ENCODE measurements at places on chromosomes 11 and 22.

DNA sequence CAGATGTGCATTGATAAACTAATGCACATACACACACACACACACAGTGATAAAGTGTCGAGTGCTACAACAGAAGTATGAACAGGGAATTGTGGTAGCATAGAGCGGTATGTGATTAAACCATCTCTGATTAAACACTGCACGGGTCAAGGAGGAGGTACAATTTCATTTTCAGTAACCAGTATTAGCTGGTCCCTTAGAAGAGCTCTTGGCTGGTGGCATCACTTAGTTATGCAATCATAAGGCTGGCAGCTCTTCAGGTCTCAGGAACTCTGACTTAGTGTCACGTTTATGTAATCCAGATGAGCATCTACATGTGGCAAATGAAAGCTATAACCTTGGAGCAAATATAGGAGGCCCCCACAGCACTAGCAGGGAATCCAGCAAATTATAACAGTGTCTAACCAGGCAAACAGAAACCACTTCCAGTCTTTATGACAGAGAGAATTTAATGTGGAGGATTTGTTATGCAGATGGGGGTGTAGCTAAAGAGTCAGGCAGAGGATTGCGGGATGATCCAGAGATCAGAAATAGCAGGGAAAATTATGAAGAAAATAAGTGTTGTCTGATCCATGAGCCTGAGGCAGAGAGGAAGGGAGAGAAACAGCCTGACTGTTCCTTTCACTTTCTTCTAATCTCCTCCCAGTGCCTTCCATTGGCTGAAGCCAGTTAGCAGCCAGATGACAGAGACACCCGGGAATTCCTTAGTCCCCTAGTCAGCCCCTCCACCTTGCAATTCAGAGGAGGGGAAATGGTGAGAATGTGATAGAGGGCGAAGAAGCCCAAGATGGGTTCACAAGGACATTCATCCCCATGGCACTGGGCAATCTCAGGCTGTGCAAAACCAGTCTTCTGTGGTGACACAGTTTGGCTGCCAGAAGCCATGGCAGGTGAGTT lies 533.1 kb upstream of the TENM4 start:
- DNase-seq = no peak

DNA sequence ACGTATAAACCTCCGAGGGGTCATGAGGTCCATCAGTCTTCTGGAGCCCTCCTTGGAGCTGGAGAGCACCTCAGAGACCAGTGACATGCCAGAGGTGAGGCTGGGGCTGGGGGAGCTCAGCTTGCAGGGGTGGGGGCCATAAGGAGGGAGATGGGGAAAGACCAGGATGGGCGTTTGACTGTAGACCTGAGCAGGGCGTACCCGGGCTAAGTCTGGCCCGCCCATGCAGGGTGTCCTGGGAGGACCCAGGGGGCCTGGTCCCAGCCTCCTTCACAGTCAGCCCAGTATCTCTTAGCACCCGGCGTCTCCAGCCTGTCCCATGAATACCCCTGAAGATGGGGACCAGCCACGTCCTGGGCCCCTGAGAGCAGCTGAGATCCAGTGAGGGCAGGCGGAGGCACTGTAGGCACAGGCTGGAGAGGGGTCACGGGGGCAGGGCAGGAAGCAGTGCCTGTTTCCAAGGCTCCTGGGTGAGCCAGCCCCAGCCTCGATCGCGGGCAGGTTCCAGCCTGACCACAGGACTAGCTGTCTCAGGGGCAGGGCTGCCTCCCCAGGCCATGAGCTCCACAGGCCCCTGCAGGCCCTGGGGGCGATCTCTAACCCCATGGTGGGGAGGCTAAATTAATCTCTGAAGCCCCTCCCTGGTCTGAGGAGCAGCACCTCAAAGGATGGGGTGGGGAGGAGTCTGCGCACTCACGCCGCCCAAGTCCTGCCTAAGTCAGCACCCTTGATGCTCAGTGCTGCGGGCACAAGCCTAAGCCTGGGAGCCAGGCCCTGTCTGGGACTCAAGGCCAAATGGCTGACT lies 7.1 kb downstream of the SSH3 start:
- no peak for DNase-seq

- DNase-seq = no peak
These were observed 4.1 kb upstream of the NUDT8 start for GRCh38 chr11:67633758-67634365.

DNA sequence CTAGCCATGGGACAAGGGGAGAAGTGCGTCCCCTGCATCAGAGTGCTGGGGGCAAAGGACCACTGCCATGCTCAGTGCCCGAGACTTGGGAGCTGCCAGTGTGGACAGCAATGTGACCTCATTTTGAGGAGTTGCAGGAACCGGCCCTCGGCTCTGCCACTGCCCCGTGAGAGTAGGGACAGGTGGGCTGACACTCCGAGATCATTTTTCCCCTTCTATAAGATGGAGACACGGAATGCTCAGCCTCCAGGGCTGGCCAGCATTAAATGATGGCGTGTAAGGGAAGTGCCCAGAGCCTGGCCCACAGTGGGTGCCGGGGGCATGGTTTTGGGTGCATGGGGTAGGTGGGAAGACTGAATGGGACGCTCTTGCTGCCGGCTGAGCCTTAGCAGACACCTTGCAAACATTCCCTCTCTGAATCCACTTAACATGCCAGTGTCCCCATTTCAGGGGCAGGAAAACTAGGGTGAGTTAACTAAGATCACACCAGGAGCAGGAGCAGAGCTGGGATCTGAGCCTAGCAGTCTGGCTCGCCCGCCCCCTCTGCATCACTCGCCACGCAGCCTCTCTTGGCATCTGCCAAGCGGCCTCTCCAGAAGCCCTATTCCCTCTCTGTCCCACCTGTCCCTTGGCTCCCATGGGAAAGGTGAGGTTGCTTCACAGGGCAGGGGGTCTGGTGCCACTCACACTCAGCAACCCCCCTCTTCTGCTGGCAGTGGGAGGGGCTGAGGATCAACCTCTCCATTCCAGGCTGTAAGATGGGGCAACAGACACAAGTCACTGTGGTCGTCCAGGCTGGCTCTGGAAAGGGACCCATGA lies 13.6 kb downstream of the NPTXR start:
- no peak for DNase-seq

DNA sequence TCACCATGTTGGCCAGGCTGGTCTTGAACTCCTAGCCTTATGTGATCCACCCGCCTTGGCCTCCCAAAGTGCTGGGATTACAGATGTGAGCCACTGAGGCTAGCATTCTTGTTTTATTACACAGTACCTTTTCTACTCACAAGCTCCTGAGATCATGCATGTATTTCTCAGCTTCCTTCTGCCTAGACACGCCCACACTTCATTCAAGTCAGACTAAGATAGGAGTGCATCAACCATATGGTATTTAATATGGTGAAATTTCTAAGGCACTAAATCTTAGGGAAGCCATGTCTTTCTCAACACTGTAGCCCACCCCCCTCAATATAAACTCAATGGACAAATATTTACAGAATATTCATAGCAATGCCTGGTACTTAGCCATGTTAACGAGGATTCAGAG lies 62.1 kb downstream of the SLC25A17 start:
- no peak for DNase-seq

- DNase-seq = no peak
These were observed 444.5 kb downstream of the NELL1 start for GRCh38 chr11:21113876-21114275.

DNA sequence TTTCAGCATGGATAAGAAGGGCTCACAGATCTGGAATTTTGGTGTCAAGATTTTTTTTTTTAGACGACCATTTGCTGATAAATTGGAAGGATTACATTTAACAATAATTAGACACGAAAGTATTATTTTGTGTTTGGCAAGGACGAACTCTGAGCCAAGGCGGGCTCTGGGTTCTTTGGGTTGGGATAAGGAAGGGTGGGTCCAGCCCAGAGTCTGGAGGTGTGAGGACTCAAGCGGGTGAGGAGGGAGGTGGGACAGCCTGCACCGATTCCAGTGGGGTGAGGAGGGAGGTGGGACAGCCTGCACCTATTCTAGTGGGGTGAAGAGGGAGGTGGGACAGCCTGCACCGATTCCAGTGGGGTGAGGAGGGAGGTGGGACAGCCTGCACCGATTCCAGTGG lies 4.1 kb downstream of the B3GAT1 start:
- no peak for DNase-seq
